ENCODE measurements at places on chromosomes 7 and 10.

DNA sequence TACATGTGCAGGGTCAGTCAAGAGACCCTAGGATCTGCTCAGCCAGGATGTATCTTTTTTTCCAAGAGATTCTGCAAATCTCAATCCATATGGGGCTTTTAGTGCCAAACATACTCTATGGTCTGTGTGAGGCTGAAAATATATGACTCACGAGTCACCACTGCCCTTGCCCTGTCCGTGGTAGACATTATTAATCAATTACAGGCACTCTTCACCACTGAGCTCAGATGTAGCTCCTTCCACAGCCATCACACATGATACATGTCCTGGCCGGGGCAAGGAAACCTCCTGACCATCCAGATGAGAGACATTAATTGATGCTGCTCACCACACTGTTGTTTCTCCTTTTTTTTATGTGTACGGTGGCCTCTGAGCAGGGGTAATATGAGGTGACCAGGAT lies 90.2 kb upstream of the RET start:
- H3K27me3 ChIP-seq = no peaks in the 10 kb centered on the region
- no peak overlapping the region for H3K27ac ChIP-seq
- no peaks in the 10 kb centered on the region for H3K36me3 ChIP-seq
- H3K4me1 ChIP-seq = no peaks in the 10 kb centered on the region
- no peak for ATAC-seq

DNA sequence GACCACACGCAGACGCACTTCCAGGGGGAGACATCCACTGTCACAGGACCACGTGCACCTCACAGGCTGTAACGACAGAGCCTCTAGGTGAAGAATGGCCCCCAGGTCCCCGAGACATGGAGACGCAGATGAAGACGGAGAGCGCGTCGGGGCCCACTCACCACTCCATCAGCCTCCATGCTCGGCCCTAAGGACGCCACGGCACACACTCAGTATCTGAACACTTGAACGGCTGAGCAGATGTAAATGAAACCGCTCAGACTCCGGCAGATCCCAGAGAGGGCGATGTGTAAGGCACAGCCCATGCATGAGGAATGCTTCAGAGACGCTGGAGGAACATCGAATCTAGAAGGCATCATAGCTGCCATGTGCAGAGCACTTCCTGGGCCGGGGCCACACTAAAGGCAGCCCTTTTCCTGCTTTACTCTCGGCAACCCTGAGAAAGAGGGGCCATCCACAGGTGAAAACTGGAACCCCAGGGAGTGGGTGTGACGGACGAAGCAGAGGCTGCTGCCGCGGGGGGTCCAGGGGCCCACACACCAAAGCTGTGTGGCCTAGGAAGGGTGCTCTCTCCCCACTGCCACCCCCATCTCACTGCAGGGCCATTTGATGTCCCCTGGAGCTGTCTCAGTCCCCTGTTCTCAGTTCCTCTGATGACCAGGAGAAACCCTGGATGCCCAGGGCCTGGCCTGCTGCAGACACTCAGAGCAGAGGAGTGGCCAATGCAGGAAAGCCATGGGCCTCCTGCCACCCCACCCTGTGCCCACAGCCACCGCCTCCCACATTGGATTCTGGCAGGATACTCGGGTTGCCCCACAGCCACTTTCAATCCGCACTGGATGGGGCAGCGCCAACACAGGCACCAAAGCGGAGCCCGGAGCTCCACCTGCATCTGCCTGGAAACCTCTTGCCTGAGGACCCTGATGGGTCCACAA lies 253.8 kb downstream of the MAD1L1 start:
- ATAC-seq = no peak
- peaks cover 55% of the 10 kb centered on the region for H3K36me3 ChIP-seq

GRCh38 chr10:111093741-111094380 lies 17.0 kb downstream of the ADRA2A start:
- no peak for ATAC-seq
- H3K27me3 ChIP-seq = peaks cover 32% of the 10 kb centered on the region
- no peak overlapping the region for H3K27ac ChIP-seq
- H3K36me3 ChIP-seq = no peaks in the 10 kb centered on the region
- H3K4me3 ChIP-seq = no peak overlapping the region
- H3K4me1 ChIP-seq = no peaks in the 10 kb centered on the region

- no peak for ATAC-seq
- no peaks in the 10 kb centered on the region for H3K36me3 ChIP-seq
- H3K27ac ChIP-seq = no peak overlapping the region
- no peaks in the 10 kb centered on the region for H3K27me3 ChIP-seq
- no peak overlapping the region for H3K4me3 ChIP-seq
These were observed 13.1 kb downstream of the PLCE1 start for GRCh38 chr10:94006591-94007550.

DNA sequence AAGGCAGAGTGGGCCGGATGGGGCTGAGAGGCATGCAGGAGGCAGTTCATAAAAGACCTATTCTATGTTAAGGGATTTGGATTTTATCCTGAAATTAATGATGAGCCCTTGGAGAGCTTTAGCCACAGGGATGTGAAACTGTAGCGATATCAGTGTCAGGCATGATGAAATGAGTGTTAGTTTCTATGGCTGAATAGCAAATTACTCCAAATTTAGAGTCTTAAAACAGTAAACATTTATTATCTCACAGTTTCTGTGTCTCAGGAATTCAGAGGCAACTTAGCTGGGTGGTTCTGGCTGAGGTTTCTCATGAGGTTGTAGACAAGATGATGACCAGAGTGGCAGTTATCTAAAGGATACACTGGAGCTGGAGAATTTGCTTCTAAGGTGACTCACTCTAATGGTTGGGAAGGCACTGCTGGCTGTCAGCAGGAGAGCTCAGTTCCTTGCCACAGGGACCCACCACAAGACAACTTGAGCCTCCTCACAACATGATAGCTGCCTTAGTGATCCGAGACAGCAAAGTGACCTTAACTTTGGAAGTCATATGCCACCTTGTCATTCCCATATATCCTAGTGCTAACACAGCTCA lies 36.7 kb upstream of the SFTPD start:
- H3K4me3 ChIP-seq = no peak overlapping the region
- H3K36me3 ChIP-seq = no peaks in the 10 kb centered on the region
- ATAC-seq = no peak
- H3K27me3 ChIP-seq = peaks cover 33% of the 10 kb centered on the region

DNA sequence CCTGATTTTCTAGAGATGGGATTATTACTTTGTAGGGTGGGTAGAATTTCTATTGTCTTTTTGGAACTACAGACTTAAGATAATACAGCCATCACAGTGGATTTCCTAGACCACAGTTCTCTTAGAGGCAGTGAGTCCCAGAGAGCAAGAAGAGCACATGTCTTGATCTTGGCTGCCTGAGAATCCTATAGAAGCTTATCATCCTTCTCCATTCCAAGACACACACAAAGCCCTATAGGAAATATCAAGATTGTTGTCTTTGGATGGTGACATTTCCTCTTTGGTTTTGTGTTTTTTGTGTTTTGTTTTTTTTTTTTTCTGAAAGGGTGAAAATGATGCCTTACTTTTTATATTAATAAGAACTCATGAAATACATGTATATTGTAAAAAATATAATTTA lies 143.1 kb downstream of the AHR start:
- no peak overlapping the region for H3K4me3 ChIP-seq
- no peaks in the 10 kb centered on the region for H3K36me3 ChIP-seq
- H3K27ac ChIP-seq = no peak overlapping the region
- ATAC-seq = no peak
- H3K27me3 ChIP-seq = no peaks in the 10 kb centered on the region
- H3K4me1 ChIP-seq = no peaks in the 10 kb centered on the region

DNA sequence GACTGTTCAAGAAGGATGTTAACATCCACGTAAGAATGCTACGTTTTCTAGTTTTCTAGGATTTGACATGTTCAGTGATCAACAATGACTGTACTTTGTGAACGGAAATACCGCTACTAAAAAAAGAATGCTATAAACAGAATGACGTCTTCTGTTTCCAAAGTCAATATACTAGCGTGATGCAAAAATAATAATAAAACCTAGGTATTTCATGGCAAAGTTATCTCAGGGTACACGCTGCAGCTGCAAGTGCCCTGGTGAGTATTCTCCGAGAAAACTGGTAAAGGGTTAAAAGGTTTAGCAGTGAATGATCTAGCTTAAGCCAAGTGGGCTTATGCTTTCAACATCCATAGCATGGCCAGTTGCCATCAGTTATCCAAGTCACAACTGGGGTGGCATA lies 653.3 kb upstream of the PFKP start:
- no peaks in the 10 kb centered on the region for H3K36me3 ChIP-seq
- no peak overlapping the region for H3K27ac ChIP-seq
- H3K4me1 ChIP-seq = no peaks in the 10 kb centered on the region
- no peak for ATAC-seq
- H3K4me3 ChIP-seq = no peak overlapping the region
- no peaks in the 10 kb centered on the region for H3K27me3 ChIP-seq

GRCh38 chr10:110425684-110426293 lies 71.9 kb upstream of the DUSP5 start:
- no peak overlapping the region for H3K4me3 ChIP-seq
- ATAC-seq = peak; percentile 43
- no peaks in the 10 kb centered on the region for H3K36me3 ChIP-seq
- H3K4me1 ChIP-seq = no peaks in the 10 kb centered on the region

GRCh38 chr7:30740417-30741181 lies 11.3 kb upstream of the INMT start:
- no peaks in the 10 kb centered on the region for H3K36me3 ChIP-seq
- H3K4me1 ChIP-seq = peaks cover 12% of the 10 kb centered on the region
- H3K27ac ChIP-seq = no peak overlapping the region
- peak; percentile 65 for ATAC-seq
- no peaks in the 10 kb centered on the region for H3K27me3 ChIP-seq

- no peaks in the 10 kb centered on the region for H3K27me3 ChIP-seq
- no peaks in the 10 kb centered on the region for H3K36me3 ChIP-seq
- H3K27ac ChIP-seq = no peak overlapping the region
- H3K4me3 ChIP-seq = no peak overlapping the region
These were observed 91.4 kb downstream of the PPP1R3C start for GRCh38 chr10:91541481-91541880.

DNA sequence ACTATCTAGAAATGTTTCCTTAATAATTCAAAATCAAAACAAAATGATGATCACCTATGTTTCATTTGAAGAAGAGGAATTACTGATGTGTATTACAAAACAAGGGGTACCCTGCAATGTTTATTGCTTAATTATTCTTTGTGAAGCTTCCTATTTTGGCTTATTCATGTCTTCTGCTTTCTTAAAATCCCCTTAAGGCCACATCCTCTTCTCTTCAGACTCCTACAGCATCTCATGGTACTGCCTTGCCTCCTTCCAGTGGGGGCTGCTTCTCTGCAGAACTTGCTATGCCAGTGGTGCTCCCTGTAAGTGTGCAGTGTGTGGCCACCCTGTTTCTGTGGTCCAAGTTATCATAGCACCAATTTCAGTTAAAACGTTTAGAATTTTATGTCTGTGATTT lies 35.0 kb downstream of the CCDC146 start:
- H3K4me1 ChIP-seq = no peaks in the 10 kb centered on the region
- peak; percentile 46 for ATAC-seq
- no peak overlapping the region for H3K4me3 ChIP-seq
- H3K27ac ChIP-seq = peak overlapping the region; percentile 46

DNA sequence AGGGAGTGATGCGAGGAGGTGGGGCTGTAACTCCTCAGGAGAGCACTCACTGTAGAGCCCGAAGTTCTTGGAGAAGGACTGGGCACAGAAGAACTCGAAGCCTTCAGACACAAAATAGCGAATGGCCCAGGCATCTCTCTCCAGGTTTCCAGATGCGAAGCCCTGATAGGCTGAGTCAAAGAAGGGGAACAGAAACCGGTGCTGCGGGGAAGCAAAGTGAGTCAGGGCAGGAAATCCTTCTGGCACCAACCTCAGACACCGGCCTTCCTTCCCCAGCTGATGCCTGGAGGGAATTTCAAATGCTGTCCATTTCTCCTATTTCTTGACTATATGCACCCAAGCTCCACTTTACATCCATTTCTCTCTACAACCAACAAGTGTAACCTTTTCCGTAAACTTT lies 26.8 kb downstream of the GOT1 start:
- no peaks in the 10 kb centered on the region for H3K27me3 ChIP-seq
- no peaks in the 10 kb centered on the region for H3K4me1 ChIP-seq
- peaks cover 86% of the 10 kb centered on the region for H3K36me3 ChIP-seq

Data from gastroesophageal sphincter (tissue), 4 donors.